ENCODE measurements at places on chromosomes 16 and 17.

DNA sequence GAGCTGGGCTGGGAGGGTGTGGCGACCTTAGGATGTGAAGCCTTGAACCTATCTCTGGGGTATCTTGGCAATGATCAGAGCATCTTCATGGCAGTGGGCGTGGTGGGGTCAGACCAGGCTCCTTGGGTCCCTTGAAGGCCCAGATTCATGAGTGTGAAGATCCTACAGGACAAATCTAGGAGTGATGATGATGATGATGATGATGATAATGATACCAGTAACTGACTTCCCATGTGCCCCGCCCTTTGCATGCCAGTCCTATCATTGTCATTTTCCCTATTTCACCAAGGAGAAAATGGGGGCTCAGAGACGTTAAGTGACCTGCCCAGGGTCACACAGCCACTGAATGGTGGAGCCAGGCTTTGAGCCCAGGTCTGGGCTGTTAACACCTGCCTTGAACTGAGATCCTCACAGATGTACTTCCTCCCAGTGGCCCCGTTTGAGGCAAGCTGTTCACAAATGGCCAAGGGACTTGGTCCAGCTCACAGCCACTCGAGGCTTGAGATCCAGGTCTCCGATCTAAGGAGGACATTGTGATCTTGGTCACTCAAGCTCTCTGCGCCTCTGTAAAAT is 13.4 kb downstream of the SLC12A3 start:
- DNase-seq, result no peak

DNA sequence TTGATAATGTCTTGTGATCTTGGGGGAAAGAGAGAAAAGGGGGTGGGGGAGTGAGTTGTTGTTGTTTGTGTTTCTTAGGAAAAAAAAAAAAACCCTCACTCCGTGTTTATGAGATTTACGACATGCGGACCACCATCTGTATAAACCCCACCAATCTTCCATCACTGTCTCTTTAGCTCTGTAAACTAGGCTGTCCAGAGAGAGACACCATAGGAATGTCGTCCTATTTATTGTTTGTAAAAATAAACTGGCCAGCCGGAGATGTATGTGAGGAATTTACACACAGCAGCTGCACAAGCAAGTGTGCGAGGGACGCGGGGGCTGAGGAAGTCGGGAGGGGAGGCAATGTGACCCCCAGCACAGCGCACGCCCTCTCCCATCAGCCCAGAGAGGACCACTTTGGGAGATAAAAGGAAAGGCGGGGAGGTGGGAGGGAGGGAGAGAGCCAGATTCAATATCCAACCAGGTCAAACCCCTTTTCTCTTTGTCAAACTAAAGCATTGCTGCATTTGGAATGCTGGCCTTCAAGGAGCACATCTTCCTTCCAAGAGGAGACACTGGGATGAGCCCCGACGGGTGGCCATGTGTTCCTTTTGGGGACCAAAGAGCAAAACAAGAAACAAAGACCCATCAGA is 136.2 kb upstream of the SALL1 start:
- DNase-seq, result no peak

DNA sequence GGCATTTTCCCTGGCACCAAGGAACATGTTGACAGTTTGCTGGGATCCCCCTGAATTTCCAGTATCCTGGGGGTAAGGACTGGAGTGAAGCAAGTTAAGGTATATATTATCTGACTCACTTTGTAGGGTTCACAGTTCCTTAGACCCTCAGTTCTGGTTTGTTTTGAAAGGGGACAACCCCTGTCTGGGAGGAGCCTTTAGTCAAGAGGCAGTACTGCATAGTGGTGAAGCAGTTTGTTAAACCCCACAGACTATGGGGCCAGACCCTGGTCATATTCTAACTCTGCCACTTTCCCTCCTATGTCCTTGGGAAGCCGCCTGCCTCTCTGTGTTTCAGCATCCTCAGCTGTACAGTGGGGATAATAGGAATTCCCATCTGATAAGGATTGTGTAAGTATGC is 145.5 kb upstream of the ZFHX3 start:
- no peak for DNase-seq

- no peak for DNase-seq
Measured at GRCh38 chr17:69728816-69729215, 314.3 kb downstream of the MAP2K6 start.

DNA sequence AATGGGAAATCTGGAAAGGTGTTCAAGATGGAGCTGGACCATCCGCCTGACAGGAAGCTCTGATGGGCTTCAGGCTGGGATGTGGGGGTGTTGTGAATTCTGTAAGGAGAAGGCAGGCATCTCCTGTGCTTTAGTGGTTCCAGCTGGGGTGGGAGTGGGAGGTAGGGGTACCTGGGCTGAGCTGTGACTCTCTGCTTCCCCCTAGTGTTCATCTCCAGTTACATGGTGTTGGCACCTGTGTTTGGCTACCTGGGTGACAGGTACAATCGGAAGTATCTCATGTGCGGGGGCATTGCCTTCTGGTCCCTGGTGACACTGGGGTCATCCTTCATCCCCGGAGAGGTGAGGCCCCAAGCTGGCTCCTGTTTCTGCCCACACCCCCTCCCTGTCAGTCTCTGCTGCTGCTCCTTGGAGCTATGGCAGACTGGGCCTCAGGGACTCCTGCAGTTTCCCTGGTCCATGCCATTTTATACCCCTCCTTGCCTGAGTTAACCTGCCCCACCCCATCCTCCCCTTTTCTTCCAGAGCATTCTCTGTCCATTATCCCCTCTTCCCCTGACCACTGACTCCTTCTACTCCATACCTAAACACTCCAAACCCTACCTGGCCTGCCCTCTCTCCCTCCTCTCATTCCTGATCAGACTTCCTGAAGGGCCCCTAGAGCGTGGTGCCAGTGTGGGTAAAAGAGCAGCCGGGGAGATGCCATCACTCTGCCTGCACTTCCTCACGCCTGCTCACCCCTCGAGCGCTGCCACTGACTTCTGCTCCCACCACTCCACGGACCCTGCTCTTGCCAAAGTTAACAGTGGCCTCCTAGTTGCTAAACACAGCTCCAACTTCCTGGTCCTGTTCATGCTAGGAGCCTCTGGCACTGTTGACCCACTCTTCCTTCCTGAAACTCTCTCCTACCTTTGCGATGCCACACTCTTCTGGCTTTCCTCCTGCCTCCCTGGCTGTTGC is 3.4 kb downstream of the SPNS1 start:
- peak; percentile 40 for DNase-seq

GRCh38 chr17:68288375-68288774 is 2.6 kb downstream of the SLC16A6 start:
- no peak for DNase-seq

DNA sequence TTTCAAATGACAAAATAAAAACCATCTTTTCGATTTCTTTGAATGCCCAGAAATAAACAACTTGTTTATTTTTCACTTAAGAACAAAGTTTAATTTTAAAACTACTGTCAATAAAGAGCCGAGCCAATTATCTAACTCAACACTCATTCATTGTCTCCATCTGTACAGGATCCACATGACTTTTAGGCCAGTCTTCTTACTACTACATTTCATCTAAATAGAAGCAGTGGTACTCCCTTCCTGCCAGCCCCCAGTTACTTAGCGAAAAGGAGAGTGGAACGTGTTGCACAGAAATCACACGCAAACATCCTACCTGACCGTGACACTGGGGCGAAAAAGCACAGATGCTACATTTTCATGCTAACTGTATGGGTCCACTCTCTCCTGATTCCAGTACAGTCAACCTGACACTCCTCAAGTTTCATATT is 1.2 kb downstream of the GNA13 start:
- DNase-seq, result peak; percentile 36
